ENCODE measurements at places on chromosomes 2 and 18.

DNA sequence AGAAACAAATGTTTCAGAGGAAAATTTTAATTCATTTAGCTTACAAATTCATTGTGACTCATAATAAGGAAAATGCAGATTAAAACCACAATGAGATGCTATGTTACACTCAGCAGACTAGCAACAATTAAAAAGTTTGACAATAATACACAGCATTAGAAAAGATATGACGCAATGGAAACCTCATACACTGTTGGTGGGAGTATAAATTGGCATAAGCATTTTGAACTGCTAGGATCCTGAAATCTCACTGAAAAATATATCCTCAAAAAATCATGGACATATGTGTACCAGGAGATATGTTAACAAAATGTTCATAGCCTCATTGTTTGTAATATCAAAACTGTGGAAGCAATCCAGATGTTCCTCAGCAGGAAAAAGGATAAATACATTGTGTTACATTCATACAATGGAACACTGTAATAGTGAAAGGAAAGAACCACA lies 13.7 kb downstream of the CALCRL start:
- no peak for DNase-seq

DNA sequence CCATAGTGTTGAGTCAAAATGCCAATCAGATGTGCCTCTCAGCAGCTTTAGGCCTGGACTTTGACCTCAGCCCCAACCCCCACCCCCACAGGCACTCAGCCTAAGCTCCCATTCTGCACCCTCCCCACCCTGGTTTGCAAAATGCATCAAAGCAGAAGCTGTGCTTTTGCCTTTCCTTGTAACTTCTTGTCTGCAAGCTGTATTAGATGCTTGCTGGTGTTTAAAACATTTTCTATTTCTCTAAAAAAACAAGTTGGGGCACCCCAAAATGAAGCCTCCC lies 26.6 kb upstream of the STEAP3 start:
- no peak for DNase-seq

DNA sequence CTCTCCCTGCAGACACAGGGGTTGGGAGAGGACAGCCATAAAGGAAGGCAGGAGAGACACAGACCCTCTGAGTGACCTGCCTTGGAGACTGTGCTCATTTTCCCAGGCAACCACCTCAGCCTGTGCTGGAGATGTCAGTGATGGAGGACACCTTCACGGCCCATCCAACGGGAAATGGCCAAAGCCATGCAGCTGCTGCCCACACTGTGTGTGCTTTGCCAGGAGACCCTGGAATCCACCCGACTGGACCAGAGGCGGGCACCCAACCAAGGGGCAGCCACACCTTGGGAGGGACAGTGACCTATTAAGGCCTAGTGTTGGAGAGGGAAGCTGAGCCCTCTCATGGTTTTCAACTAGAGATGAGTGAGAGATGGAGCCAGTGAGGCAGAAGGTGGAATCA lies 192.5 kb downstream of the SMAD2 start:
- peak; percentile 67 for DNase-seq

- DNase-seq = no peak
These were observed 27.9 kb upstream of the CDCA7 start for GRCh38 chr2:173326806-173327205.

- DNase-seq = no peak
These were observed 72.8 kb upstream of the YPEL5 start for GRCh38 chr2:30074023-30074422.

DNA sequence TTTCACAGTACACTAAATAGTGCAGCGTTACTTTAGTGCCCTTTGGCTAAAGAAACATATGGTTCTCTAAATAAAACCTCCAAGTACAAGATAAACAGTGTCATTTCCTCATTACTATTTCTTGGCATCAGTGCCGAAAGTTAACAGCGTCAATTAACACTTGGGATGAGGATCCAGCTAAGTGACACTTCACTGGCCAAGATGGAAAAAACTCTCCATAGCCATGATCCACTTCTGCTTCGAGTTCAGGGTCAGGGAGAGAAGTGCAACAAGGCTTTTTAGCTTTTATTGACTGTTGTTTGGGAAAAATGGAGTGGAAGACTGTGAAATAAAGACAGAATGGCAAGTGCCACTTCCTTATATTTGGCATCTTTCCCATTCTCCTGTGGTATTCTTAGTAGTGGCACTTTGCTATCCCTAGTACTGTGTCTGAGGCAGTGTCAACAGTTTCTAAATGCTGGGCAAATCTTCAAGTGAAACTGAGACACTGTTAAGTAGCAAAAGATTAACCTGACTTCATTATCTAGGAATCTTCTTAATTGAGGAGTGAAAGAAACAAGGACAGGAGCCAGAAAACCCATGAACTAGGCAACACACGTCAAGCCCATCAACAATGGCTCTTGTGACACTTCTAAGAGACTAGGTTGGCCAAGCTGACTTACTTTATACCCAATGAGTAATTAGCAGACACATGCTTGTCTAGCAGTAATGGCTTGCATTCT lies 222.5 kb upstream of the SESTD1 start:
- DNase-seq = no peak

DNA sequence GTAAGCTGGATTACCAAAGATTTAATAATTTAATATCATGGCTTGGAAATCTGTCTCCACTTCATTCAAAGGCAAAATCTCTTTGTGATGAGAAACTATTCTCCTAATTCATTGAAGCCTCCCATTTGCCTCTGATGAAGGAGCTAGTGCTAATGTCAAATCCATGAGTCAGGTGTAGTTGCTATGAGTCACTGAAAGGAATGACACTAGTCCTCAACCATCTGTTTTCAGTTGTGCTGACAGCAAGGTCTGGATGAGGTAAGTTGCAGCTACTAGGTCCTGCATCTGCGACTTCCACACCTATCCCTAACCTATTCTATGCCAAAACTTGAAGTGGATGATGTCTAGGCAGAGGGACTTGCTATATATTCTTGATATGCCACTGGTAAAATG lies 324.0 kb upstream of the UBE2E3 start:
- DNase-seq = no peak

DNA sequence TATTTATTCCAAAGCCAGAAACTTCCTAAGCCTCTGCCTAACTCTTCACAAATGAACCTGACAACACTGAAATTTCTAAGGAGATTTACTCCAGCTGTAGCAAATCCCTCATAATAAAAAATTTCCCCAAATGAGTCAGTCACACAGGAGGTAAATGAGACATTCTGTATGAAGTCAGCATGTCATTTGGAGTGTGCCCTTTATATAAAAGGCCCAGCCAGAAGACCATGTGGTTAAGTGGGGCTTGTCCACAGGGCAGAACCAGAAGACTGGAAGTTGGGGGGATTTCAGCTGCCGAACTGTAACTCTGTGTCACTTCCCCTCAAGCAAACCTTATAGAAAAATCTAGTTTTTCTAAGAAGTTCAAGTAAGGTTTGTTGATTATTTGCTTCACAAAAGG lies 30.2 kb downstream of the NRP2 start:
- no peak for DNase-seq

DNA sequence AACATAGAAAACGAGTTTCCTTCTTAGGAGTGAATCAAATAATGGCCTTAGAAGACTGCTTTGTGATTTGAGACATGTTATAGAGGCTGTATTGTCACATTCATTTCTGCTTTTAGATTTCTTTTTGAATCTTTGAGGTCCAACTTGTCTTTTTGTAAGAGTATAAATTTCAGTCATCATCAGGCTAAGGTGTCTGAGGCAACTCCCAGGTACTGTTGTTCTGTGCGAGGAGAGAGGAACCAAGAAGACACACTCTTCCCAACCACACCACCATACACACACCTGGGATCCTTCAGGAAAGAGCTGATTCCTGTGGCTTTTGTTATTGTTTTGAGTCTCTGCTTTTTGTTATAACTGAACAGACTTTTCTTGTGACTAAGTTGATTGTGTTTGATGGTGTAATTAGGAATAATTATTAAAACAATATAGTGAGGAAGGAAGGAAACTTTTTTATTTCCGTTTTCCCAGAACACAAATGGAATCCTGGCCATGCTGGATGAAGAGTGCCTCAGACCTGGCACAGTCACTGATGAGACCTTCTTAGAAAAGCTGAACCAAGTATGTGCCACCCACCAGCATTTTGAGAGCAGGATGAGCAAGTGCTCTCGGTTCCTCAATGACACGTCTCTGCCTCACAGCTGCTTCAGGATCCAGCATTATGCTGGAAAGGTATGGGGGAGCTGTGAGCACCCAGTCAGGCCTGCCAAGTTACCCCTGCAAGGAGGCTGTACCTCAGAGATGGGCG lies 140.4 kb downstream of the MYO1B start:
- no peak for DNase-seq

GRCh38 chr2:56812432-56812831 lies 628.6 kb downstream of the CCDC85A start:
- no peak for DNase-seq

DNA sequence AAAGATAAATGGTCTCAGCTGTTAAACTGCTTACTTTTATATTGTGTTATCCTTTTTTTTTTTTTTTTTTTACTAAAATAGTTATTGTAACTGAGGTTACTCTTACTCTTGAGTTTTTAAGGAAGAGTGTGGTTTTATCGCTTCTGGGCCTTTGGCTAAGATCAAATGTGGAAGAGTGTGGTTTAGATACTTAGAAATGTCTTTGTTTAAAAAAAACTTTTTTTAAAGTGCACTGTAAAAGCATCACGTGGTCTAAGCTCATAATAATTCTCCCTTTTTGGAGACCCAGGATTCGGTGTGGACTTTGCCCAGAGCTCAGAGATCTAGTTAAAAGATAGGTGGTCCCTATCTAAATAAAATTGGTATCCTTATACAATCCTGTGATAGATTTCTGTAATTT lies 11.9 kb upstream of the OXER1 start:
- no peak for DNase-seq

GRCh38 chr2:31983762-31984467 lies 26.9 kb downstream of the MEMO1 start:
- DNase-seq = no peak

- no peak for DNase-seq
These were observed 11.7 kb downstream of the PHOSPHO2 start for GRCh38 chr2:169705927-169706326.

DNA sequence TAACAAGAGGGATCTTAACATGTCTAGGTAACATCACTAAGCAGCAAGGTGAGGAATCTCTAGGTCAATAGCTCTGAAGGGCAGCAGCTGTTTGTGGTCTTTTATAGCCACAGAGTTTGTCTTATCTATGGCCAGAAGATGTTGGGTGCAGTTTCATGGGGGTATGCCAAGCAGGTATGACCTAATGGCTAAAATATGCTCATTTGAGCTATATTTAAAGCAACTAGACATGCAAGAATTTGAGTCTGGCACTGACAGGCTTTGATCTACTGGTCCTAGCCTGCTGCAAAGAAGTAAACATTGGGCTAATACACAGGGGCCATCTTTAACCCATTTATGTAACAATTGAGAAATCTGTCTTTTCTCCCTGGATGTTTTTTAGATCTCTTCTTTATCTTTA lies 13.9 kb upstream of the UGP2 start:
- no peak for DNase-seq

- DNase-seq = no peak
These were observed 110.2 kb upstream of the UNC80 start for GRCh38 chr2:209661286-209661894.

DNA sequence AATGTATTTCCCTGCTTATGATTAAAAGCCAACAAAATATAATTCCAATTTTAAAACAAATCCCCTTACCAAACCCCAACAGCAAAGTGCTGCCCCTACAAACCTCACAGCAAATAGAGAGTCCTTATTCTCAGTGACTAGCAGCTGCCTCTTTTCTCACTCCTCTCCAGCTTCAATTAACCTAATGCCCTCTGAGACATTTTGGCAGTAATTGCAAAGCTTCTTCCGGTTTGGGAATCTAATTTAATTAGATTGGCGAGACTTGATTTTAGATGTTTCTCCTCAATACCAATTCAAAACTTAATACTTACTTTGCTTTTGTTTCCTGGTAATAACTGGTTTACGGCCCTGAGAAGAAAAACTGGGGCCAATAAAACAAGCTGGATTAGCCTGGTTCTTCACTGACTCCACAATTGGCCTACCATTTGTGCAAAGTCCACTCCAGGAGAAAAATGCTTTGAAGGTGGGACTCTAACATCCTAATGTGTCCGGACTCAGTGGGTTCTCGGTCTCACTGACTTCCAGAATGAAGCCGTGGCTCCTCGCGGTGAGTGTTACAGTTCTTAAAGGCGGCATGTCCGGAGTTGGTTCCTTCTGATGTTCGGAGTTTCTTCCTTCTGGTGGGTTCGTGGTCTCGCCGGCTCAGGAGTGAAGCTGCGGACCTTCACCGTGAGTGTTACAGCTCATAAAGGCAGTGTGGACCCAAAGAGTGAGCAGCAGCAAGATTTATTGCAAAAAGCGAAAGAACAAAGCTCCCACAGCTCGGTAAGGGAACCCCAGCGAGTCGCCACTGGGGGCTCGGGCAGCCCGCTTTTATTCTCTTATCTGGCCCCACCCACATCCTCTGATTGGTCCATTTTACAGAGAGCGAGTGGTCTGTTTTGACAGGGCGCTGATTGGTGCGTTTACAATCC lies 52.8 kb downstream of the SLC35F5 start:
- no peak for DNase-seq

DNA sequence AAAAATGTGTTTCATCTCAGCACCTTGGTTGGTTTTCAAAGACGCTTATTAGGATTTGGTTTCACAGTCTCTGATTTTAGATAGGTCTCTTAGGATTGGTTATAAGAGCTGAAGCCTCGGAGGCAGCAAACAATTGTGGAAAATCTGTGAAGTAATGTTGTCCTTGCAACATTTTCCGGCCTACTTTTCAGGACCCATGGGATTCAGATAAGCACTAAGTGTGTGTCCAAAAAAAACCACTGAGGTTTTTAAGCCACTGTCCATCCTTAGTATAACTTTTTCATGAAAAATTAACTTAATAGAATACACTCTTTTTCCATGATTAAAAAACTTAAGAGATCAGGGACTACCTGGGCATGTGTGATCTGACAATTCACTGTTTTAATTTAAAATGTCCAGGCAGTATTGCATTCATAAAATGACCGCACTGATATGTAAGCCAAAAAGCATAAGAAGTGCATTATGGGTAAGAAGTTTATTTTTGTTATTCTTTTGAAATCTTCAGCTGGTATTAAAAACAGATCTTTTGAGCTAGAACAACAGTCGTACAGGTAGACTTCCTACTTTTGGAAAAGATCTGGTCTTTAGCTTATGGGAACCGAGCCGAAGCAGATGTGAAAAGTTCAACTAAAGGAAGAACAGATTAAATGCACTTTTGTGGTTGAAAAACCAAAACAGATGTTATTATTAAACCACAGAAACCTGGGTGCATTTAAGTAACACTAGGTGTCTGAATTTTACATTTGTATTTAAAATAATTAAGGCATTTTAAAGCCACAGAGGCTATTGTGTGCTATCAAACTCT lies 479.4 kb upstream of the ZEB2 start:
- no peak for DNase-seq

- DNase-seq = no peak
These were observed 46.1 kb downstream of the TTC39C start for GRCh38 chr18:24060644-24061043.

- DNase-seq = no peak
These were observed 105.5 kb downstream of the NOL10 start for GRCh38 chr2:10584242-10584753.

Data from mesenteric fat pad (tissue), 1 donor.